ENCODE measurements at places on chromosomes 2 and 18.

GRCh38 chr2:75033516-75033915 is 75.1 kb downstream of the POLE4 start:
- H3K4me3 ChIP-seq = no peak overlapping the region
- no peaks in the 10 kb centered on the region for H3K27me3 ChIP-seq
- H3K27ac ChIP-seq = no peak overlapping the region
- H3K36me3 ChIP-seq = no peaks in the 10 kb centered on the region
- no peak for DNase-seq
- peaks cover 4% of the 10 kb centered on the region for H3K4me1 ChIP-seq

- no peak for DNase-seq
- no peak overlapping the region for H3K27ac ChIP-seq
- H3K36me3 ChIP-seq = no peaks in the 10 kb centered on the region
- no peaks in the 10 kb centered on the region for H3K27me3 ChIP-seq
- no peaks in the 10 kb centered on the region for H3K4me1 ChIP-seq
Measured at GRCh38 chr2:182548031-182548950, 121.5 kb upstream of the PDE1A start.

- H3K4me3 ChIP-seq = peak within 1 kb of the TSS; percentile 86
- peaks cover 22% of the 10 kb centered on the region for H3K4me1 ChIP-seq
- no peak within 1 kb of the TSS for H3K27ac ChIP-seq
- peaks cover 53% of the 10 kb centered on the region for H3K27me3 ChIP-seq
- H3K36me3 ChIP-seq = no peaks in the 10 kb centered on the region
Measured at GRCh38 chr2:109128616-109129355, at the start of gene SH3RF3. SH3RF3 (plus strand) TSS chr2:109129205.

GRCh38 chr18:5879479-5879882 is 15.8 kb downstream of the TMEM200C start:
- no peak overlapping the region for H3K27ac ChIP-seq
- no peak for DNase-seq
- H3K4me1 ChIP-seq = no peaks in the 10 kb centered on the region
- no peak overlapping the region for H3K4me3 ChIP-seq
- peaks cover 6% of the 10 kb centered on the region for H3K27me3 ChIP-seq
- H3K36me3 ChIP-seq = no peaks in the 10 kb centered on the region

DNA sequence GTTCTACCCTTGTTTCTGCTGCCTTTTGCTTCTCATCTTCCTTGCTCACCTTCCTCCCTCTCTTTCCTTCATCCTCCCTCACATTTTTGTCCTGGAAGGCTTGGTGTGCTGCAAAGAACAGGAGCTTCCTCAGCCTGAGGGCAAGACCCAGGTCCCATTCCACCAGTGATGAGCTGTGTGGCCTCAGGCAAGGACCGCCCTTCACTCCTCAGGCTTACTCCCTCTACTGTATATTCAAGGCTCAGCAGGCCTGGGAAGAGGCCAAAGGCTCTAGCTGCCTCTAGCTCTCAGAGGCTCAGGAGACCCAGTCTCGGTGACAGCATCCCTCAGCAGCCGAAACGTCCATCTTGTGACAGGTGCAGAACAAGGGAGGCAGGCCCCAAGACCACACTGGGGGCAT is 97.5 kb downstream of the MRO start:
- DNase-seq = no peak
- no peak overlapping the region for H3K27ac ChIP-seq
- H3K36me3 ChIP-seq = no peaks in the 10 kb centered on the region
- H3K4me1 ChIP-seq = no peaks in the 10 kb centered on the region
- no peaks in the 10 kb centered on the region for H3K27me3 ChIP-seq
- H3K4me3 ChIP-seq = no peak overlapping the region

- H3K4me3 ChIP-seq = no peak overlapping the region
- no peak for DNase-seq
- H3K4me1 ChIP-seq = peaks cover 9% of the 10 kb centered on the region
Measured at GRCh38 chr2:196413821-196414274, 225.7 kb upstream of the CCDC150 start.

- H3K27me3 ChIP-seq = peaks cover 1% of the 10 kb centered on the region
- no peaks in the 10 kb centered on the region for H3K4me1 ChIP-seq
- H3K27ac ChIP-seq = no peak overlapping the region
- no peak for DNase-seq
Measured at GRCh38 chr18:58335223-58335622, 291.2 kb downstream of the NEDD4L start.

DNA sequence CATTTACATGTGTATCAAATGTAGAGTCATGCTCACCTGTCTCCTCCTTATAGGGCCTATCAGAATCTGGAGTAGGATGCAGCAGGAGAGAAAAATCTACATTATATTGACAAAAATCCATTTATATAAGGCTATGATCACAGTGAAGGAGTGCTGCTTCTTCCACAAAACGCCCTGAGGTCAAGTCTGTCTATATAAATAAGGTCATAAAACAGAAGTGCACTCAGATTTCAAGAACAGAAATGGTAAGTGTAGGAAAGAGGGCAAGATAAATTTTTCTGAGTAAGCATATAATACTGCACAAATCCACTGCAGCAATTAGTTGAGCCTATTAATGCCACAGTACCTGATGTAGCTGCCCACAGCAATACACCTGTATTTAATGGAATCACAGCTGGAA is 51.8 kb downstream of the COL5A2 start:
- no peak overlapping the region for H3K4me3 ChIP-seq
- no peaks in the 10 kb centered on the region for H3K27me3 ChIP-seq
- no peak overlapping the region for H3K27ac ChIP-seq
- H3K4me1 ChIP-seq = no peaks in the 10 kb centered on the region
- DNase-seq = no peak
- no peaks in the 10 kb centered on the region for H3K36me3 ChIP-seq

GRCh38 chr2:217031445-217031844 is 171.6 kb upstream of the TNP1 start:
- H3K4me1 ChIP-seq = no peaks in the 10 kb centered on the region
- H3K36me3 ChIP-seq = no peaks in the 10 kb centered on the region
- H3K4me3 ChIP-seq = no peak overlapping the region
- H3K27ac ChIP-seq = no peak overlapping the region
- peaks cover 21% of the 10 kb centered on the region for H3K27me3 ChIP-seq
- no peak for DNase-seq

GRCh38 chr2:83368916-83369315 is 1090.2 kb downstream of the SUCLG1 start:
- H3K27me3 ChIP-seq = no peaks in the 10 kb centered on the region
- no peaks in the 10 kb centered on the region for H3K4me1 ChIP-seq
- H3K4me3 ChIP-seq = no peak overlapping the region
- no peak overlapping the region for H3K27ac ChIP-seq

DNA sequence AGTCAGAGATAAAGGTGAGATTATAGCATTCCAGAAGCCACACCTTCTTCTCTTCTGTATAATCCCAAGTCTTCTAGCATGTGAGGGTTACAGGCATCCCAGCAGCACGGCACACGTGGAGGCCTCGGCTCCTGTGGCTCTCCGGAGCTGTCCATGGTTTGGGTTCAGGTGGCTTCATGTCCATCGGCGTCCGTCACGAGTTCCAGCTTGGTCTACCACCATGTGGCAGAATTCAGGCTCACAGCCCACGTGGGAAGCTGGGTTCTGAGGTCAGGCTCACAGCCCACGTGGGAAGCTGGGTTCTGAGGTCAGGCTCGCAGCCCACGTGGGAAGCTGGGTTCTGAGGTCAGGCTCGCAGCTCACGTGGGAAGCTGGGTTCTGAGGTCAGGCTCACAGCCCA is 378.3 kb upstream of the SALL3 start:
- no peak for DNase-seq
- no peak overlapping the region for H3K27ac ChIP-seq
- H3K36me3 ChIP-seq = no peaks in the 10 kb centered on the region

- H3K4me3 ChIP-seq = no peak overlapping the region
- no peaks in the 10 kb centered on the region for H3K4me1 ChIP-seq
- H3K27ac ChIP-seq = no peak overlapping the region
- H3K36me3 ChIP-seq = no peaks in the 10 kb centered on the region
- no peak for DNase-seq
Measured at GRCh38 chr2:182553483-182553882, 126.6 kb upstream of the PDE1A start.

- H3K27me3 ChIP-seq = no peaks in the 10 kb centered on the region
- no peaks in the 10 kb centered on the region for H3K36me3 ChIP-seq
- H3K4me1 ChIP-seq = no peaks in the 10 kb centered on the region
- H3K4me3 ChIP-seq = no peak overlapping the region
- H3K27ac ChIP-seq = no peak overlapping the region
- no peak for DNase-seq
Measured at GRCh38 chr2:188091220-188091619, 200.5 kb upstream of the GULP1 start.

DNA sequence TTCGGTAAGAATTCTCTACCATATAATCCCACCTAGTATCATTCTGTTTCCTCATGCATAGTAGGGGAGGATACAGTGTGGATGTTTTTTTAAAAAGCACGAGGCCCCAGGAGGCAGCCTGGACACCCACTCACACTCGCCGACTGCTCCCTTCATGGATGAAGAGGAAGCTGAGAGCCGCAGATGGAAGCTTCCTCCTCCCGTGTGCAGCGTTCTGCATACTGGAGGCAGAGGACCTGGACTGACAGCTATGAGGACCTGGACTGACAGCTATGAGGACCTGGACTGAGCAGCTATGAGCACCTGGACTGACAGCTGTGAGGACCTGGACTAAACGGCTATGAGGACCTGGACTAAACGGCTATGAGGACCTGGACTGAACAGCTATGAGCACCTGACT is 234.4 kb downstream of the NDUFA10 start:
- H3K4me1 ChIP-seq = no peaks in the 10 kb centered on the region
- no peak overlapping the region for H3K27ac ChIP-seq
- no peak for DNase-seq

DNA sequence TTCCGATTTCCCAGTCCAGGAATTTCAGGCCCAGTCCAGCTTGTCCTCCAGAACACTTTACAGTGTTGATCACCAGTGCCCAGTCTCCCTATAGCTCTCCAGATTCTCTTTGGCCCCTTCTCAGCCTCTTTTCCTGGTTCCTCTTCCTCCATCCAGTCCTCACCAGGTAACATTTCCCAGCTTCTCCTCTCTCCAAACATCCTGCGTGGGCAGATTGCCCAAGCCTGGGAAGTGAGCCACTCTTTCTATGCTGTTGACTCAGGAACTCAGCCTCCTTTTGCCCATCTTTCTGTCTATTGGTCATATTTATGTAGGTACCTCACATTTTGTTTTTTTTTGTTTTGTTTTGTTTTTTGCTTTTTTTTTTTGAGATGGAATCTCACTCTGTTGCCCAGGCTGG is 109.4 kb downstream of the LYPD1 start:
- H3K4me1 ChIP-seq = no peaks in the 10 kb centered on the region
- no peak overlapping the region for H3K27ac ChIP-seq
- no peaks in the 10 kb centered on the region for H3K27me3 ChIP-seq
- H3K36me3 ChIP-seq = no peaks in the 10 kb centered on the region
- no peak overlapping the region for H3K4me3 ChIP-seq

DNA sequence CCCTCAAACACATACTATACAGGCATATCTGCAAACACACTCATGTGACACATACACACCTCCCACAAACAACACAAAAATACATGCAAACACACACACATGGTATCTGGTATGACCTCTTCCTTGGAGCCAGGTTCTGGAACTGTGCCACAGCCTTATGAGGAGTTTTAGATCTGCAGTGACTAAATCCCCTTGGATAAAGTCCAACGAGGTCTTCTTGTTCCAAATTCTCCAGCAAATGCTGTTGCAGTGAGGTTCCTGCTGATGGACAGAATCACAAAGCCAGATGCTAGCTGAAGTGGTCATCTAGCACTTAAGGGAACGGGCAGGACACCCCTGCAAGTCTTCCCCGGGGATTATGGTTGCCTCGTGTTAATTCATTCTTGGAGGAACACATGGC is 54.5 kb upstream of the DAPL1 start:
- H3K27ac ChIP-seq = no peak overlapping the region
- DNase-seq = no peak
- H3K4me1 ChIP-seq = no peaks in the 10 kb centered on the region
- H3K36me3 ChIP-seq = no peaks in the 10 kb centered on the region
- H3K4me3 ChIP-seq = no peak overlapping the region

DNA sequence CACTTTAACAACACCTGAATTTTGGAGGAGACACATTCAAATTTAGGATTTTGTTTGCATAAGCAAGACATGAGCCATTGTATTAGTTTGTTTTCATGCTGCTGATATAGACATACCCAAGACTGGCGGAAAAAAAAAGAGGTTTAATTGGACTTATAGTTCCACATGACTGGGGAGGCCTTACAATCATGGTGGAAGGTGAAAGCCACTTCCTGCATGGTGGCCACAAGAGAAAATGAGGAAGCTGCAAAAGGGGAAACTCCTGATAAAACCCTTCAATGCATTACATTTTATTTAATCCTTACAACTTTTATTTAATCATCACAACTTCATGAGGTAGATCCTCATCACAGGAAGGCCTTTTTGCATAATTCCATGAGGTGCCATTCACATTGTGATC is 242.0 kb upstream of the STON1 start:
- peaks cover 4% of the 10 kb centered on the region for H3K36me3 ChIP-seq
- no peak overlapping the region for H3K27ac ChIP-seq
- H3K27me3 ChIP-seq = no peaks in the 10 kb centered on the region
- H3K4me3 ChIP-seq = no peak overlapping the region
- H3K4me1 ChIP-seq = peaks cover 3% of the 10 kb centered on the region
- DNase-seq = no peak

DNA sequence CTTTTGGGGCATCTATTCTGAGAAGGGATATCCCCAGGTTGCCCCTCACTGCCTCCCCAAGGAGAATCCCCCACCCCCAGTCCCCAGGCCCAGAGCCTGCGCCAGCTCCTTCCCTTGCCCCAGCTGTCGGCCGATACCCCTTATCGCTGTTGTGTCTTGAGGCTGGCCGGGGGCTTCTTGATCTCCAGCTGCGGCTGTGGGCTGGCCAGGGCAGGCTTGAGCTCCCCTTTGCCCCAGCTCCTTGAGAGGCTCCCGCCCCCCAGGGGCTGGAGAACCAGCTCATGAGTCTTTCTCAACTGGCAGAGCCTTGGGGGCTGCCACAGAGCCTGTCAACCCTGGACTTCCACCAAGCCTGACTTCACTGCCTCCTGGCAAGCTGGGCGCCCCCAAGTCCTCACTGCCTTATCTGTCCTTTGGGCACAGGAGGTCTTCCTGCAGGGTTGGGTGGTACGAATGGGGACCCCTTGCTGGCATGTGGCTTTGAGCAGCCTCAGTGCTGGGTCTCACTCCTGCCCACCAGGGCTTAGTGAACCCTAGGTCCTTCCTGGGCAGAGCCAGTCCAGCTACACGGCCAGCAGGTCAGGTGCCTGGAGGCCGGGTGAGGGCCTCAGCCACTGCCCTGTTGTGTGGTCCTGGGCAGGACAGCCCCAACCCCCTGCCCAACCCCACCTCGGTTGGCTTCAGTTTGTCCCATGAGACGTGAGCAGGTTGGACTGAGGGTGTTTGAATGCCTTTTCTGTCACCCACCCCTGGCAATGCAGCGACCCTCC is 29.5 kb downstream of the INHBB start:
- H3K36me3 ChIP-seq = no peaks in the 10 kb centered on the region
- H3K27ac ChIP-seq = no peak overlapping the region
- peaks cover 2% of the 10 kb centered on the region for H3K27me3 ChIP-seq
- no peaks in the 10 kb centered on the region for H3K4me1 ChIP-seq
- DNase-seq = no peak
- no peak overlapping the region for H3K4me3 ChIP-seq

Data from activated CD4-positive, alpha-beta T cell treated with anti-CD3 and anti-CD28 coated beads, Interleukin-2, amount 10 ng/mL, durations not matched to agents 24 days and 14 days (primary cell).